ENCODE measurements at places on chromosomes 7 and 10.

DNA sequence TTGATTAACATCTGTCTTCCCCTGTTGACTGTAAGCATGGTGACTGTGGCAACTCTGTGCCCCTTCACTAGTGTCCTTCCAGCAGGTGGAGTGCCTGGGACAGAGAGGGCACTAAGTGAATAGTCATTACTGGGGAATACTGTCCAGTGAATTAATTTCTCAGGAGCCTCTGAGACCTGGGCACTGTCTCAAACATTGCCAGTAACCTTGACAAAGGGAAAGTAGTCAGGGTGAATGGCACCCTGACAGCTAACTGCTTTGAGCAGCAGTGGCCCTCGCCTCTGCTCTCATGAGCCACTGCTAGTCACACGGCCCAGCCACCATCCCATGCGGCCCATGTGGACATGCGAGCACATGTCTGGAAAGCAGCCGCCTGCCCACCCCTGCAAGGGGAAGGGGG is 13.1 kb upstream of the GRB10 start:
- no peak for DNase-seq

DNA sequence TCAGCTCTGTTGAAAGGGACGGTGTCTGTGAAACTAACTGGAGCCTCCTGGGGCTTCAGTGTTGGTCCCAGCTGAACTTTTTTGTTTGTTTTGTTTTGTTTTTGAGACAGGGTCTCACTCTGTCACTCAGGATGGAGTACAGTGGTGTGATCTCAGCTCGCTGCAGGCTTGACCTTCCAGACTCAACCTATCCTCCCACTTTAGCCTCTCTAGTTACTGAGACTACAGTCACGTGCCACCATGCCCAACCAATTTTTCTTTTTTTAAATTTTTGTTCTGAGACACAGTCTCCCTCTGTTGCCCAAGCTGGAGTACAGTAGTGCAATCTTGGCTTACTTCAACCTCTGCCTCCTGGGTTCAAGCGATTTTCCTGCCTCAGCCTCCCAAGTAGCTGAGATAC is 13.4 kb upstream of the DNAJB6 start:
- no peak for DNase-seq

DNA sequence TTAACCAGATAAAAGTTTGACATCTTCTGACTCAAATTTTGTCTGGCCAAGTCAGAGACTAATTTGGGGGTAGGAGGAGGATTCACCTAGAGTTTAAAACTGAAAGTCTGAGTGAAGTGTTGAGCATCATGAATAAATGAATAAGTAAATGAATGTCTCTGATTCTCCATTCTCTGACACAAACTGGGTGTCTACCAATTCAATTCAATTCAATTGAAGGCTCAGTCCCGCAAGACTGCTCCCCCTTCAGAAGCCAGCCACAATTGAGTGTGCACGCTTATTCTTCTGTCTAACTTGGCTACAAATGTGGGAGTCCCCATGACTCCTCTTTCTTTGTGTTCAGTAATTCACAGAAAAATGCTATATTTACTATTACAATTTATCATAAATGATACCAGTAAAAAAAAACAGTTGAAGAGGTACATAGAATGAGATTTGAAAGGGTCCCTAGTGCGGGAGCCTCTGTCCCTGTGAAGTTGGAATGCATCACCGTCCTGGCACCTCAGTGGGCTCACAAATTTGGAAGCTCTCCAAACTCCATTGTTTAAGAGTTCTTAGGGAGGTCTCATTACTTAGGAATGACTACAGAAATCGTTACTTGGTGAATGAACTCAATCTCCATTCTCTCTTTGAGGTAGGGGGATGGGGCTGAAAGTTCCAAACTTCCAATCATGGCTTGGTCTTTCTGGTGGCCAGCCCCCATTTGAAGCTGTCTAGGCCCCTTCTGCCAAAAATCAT is 243.7 kb upstream of the PHYHIPL start:
- no peak for DNase-seq

- DNase-seq: no peak
Observed at GRCh38 chr7:106794276-106795083, 70.6 kb upstream of the PIK3CG start.

GRCh38 chr7:157211690-157212089 is 73.0 kb downstream of the UBE3C start:
- DNase-seq: no peak

DNA sequence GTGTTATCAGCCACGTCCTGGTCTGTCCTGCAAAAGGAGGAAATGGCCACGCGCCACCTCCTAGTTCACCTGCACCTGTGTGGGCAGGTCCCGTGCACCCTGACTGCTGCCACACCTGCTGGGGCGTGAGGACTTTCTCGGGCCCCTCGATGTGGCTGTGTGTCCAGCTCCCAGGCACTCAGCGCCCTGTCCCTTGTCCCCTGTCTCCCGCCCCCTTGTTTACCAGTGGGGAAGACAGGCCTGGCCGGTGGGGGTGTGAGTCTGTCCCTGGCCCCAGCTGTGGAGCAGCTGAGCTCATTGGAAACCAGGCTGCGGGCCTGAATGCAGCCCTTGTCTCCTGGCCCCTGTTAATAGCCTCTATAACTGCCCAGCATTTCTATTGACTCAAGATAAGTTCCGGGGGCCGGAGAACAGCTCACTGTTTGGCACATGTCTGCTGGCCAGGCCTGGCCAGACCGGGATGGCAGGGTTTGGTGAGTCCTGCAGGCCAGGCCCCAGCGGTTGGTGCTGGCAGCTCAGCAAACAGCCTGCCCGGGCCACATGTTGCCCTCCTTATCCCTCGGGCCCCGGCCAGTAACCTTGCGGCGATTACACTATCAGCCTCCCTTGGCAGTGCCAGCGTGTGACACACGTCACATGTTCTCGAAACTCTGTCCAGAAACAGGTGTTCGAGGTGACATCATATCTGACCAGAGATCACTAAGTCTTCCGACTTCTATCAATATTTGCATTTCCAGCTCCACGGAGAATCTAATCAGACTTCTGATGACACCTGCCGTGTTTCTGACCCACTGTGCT is 52.1 kb downstream of the FOXL3 start:
- DNase-seq: no peak

- no peak for DNase-seq
Observed at GRCh38 chr10:131350660-131351059, 39.1 kb upstream of the TCERG1L start.

Measured in activated CD4-positive, CD25-positive, alpha-beta regulatory T cell (primary cell).